ENCODE measurements at places on chromosomes 6 and 20.

GRCh38 chr20:38550274-38550673 lies 30.7 kb upstream of the ADIG start:
- no peak for DNase-seq

GRCh38 chr20:8121666-8122065 lies 10.4 kb upstream of the PLCB1 start:
- DNase-seq, result no peak

GRCh38 chr6:21522797-21523456 lies 70.6 kb upstream of the SOX4 start:
- DNase-seq, result no peak

GRCh38 chr6:15962449-15962764 lies 166.5 kb upstream of the MYLIP start:
- DNase-seq, result no peak

DNA sequence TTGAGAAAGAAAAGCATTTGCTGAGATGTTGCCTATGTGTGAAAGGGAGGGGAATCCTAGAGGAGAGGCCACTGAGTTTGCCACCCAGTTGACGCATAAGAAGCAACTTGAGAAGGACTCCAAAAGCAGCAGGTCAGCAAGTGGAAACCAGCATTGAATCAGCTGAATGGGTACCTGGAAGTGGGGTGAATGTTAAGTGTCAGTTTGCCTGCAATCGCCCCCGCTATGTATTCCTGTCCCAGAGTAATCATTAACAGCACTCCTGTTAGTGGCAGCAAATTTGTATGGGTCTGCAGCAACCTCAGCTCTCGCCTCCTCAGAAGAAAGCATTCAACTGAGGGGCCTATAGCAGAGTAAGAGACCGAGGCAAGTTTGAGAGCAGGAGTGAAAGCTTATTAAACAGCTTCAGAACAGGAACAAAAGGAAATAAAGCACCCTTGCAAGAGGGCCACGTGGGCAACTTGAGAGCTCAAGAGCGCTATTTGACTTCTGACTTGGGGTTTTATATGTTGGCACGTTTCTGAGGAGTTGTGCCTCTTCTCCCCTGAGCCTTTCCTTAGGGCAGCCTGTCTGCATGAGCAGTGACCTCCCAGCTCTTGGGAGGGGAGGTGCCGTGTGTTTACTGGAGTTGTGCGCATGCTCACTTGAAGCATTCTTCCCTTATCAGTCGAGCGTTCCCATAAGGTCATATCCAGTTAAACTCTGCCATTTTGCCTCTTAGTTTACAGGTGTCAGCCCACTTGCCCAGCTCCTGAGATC lies 122.6 kb upstream of the PHACTR1 start:
- DNase-seq, result no peak

- DNase-seq, result no peak
These were observed 747.7 kb upstream of the ADGRB3 start for GRCh38 chr6:67887419-67887746.

- no peak for DNase-seq
These were observed 299.8 kb downstream of the CD83 start for GRCh38 chr6:14417377-14417776.

Data from activated T-cell treated with anti-CD3 and anti-CD28 coated beads, Interleukin-2, amount 50 U/mL, for 1 hour (primary cell).